NCI-H2171 treated with DMSO at 0.1 percent for 48 hours (cell line): ENCODE measurements at places on chromosomes 1 and 21.

- peak; percentile 56 for DNase-seq
Observed at GRCh38 chr1:184691719-184692324, 62.8 kb downstream of the EDEM3 start.

- DNase-seq, result peak; percentile 26
Observed at GRCh38 chr21:41774467-41775148, 7.8 kb upstream of the RIPK4 start.

GRCh38 chr1:111598544-111598943 is 21.0 kb upstream of the RAP1A start:
- no peak for DNase-seq

- DNase-seq, result no peak
Observed at GRCh38 chr1:240806200-240806745, 194.3 kb upstream of the GREM2 start.

DNA sequence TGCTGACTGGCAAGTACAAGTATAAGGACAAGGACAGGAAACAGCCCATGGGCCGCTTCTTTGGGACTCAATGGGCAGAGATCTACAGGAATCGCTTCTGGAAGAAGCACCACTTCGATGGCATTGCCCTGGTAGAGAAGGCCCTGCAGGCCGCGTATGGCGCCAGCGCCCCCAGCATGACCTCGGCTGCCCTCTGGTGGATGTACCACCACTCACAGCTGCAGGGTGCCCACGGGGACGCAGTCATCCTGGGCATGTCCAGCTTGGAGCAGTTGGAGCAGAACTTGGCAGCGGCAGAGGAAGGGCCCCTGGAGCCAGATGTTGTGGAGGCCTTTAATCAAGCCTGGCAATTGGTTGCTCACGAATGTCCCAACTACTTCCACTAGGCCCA is 32.0 kb downstream of the SLC16A1 start:
- DNase-seq, result no peak

GRCh38 chr21:33696465-33696864 is 54.2 kb downstream of the ITSN1 start:
- no peak for DNase-seq

DNA sequence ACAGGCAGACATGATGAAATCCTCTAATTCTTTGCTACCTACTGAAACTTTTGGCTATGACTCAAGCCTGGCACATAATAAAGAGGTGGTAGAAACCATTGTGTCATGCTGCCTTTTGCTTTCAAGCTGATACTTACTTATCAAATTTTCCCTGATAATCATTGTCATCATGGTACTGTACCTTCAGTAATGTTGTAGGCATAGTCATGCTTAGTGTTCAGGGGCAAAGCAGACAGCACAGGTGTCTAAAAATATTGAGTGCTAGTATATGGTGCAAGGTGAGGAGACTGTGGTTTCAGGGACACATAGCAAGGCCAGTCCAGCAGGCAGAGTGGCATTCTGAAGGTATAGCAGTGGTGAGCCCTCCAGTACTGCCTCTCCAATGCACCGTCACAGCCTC is 226.9 kb upstream of the DEPDC1 start:
- no peak for DNase-seq

GRCh38 chr1:44688760-44689446 is 14.4 kb downstream of the ARMH1 start:
- no peak for DNase-seq

GRCh38 chr1:63663873-63664272 is 70.7 kb downstream of the PGM1 start:
- DNase-seq, result no peak

GRCh38 chr21:14533499-14534428 is 12.4 kb downstream of the SAMSN1 start:
- no peak for DNase-seq

DNA sequence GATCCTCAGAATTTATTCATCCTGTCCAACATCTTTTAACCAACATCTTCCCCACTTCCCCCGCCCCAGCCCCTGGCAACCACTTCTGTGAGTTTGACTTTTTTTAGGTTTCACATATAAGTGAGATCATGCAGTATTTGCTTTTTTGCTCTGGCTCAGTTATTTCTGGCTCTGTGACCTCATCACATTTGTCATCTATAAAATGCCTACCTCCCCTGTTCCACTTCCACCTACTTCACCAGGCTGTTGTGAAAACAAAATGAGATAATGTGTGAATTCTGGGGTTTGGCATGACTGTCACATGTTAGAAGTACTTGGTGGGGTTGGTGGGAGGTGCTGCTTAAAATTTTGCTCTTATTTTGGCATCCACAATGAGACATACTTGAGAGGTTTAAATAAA is 18.4 kb downstream of the HHAT start:
- DNase-seq, result no peak

DNA sequence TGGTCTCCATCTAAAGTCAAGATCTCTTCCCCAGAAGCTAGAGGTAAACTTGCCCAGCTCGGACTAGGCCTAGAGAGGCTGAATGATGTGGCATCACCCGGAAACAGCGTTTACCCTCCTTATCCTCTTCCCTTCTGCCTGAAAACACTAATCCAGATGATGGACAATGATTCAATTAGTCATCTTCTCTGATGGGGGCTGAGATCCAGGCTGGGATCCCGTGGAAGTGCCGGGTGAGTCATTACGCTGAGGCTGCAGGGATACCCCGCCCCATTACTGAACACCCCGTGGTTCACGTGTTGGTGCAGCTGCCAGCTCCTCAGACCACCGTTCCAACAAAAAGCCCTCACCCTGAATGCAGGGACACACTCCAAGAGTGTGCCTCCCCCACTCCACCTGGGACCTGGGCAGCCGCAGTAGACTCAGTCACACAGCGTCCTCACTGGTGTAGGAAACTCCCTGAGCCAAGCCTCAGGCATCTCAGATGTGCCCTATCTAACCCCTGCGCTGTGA is 2.0 kb downstream of the S100A6 start:
- DNase-seq, result peak; percentile 50

- DNase-seq, result no peak
Observed at GRCh38 chr1:228392111-228392936, 14.3 kb downstream of the TRIM11 start.

- DNase-seq, result peak; percentile 99
Observed at GRCh38 chr1:187871177-187871845, 1042.6 kb downstream of the PLA2G4A start.

DNA sequence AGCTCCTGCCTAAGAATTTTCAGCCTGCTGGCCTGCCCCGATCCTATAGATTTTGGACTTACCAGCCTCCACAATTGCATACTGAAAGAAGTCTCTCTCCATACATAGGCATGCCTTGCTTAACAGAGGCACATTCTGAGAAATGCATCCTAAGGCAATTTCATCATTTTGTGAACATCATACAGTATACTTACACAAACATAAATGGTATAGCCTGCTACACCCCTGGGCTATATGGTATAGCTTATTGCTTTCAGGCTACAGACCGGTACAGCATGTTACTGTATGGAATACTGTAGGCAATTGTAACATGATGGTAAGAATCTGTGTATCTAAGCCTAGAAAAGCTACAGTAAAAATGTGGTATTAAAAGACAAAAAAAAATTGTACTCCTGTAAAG is 174.7 kb downstream of the NRIP1 start:
- DNase-seq, result no peak

DNA sequence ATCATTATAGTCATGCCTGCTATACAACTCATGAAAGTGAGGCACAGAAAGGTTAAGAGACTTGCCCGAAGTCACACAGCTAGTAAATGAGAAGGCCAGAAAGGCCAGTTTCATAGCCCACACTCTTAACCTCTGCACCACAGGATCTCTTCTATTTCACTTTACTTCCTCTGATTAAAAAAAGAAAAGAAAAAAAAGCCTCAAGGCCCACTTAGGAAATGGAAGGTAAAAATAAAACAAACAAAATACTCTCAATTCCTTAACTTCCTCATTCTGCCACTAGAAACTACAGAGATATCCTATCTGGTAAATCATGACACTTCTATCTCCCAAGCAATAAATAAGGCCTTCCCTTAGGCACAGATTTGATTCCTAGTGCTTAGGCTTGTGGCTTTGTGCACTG is 7.6 kb upstream of the ENAH start:
- DNase-seq, result no peak
